ENCODE measurements at places on chromosomes 5 and 9.

DNA sequence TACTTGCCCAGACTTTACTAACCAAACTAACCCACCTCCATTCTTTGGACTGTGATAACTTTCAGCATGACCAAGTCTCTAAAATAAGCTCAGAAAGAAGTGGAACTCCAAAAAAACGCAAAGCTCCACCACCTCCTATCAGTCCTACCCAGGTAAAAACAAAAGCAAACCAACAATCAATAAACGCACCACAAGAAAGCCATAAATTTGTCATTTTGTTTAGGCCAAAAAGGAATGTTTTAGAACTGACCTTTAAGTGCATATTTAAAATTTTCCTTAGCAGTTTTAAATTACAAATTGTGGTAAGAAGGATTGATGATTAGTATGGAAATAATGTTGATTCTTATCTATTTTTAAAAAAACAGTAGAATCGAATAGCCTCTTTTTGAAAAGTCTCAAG, 25.5 kb upstream of the TTC23L start:
- DNase-seq, result no peak

GRCh38 chr9:110933350-110934001, 104.8 kb downstream of the LPAR1 start:
- no peak for DNase-seq

DNA sequence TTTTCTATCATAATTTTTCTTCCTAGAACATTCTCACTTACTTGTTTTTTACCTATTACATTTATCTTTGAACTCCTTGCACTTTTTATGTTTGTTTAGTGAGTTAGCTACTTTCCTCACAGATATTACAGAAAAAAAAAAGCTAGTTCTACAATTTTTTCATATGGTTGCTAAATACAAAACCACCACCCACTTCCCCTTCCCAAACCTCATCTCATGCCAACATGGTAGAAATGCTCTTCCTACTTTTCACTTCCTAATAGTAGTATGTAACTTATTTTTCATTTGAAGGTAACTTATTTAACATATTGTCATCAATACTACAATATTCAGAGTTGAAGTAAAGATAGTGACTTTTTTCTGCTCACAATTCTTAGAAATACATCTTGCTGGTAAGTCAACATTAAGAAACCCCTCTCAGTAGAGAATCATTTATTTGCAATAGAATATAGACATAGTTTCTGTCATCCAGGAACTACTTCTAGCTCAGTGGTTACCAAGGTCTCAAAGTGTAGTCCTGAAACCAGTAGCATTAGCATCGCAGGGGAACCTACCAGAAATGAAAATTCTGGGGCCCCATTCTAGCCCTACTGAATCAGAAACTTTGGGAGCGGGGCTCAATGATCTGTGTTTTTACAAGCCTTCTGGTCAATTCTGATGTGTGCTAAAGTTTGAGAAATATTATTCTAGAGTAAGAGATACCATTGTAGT, 1124.6 kb downstream of the DTWD2 start:
- no peak for DNase-seq

DNA sequence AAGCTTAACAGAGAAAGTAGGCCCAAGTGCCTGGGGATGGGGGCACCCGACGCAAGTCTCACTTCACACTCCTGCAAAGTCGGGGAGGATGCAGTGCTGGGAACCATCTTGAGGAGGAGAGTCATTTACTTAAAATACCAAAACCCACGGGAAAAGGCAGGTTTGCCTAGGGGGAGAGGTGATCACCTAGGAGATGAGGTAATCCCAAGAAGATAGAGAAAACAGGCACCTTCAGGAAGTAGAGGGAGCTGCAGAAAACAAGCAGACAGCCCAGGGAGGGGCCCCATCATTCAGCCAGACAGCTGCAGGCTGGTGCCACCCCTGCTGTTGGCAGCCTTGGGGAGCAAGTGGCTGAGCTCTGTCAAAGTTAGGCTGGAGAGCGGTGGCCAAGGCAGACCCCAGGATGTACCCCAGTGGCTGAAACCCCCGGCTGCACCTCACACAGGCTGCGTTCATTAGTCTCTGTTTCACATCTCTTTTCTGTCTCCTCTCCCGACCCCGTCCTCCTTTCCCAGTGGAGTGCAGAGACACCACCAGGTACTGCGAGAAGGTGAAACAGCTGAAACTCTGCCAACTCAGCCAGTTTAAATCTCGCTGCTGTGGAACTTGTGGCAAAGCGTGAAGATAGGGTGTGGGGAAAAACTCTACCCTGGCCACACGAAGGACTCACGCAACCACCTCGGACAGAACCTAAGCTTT, 124.9 kb downstream of the SAXO1 start:
- DNase-seq, result no peak

- no peak for DNase-seq
Observed at GRCh38 chr5:62342476-62342837, 36.5 kb downstream of the KIF2A start.

DNA sequence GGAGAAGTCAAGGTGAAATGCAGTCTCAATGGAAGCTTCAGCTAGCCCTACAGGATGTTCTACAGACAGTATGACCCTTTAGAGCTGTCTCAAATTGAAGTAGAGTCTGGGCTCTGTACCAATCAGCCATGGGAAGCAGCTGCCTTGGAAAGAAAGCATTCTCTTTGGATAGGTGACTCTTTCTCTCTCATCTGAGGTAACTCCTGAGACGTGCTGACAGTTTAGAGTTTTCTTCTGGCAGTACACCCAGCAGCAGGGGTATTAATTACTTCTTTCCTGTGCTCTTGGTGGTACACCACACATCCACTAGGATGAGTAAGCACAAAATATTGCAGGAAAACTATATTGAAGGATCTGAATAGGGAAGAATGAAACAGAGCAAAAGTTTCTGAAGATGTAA, 329.6 kb upstream of the RGMB start:
- DNase-seq, result no peak

- DNase-seq, result no peak
Observed at GRCh38 chr5:35904443-35905132, 33.8 kb downstream of the CAPSL start.

GRCh38 chr9:32344551-32345182, 39.8 kb upstream of the ACO1 start:
- DNase-seq, result peak; percentile 61

GRCh38 chr9:20219437-20219836, 402.9 kb downstream of the MLLT3 start:
- DNase-seq, result no peak

DNA sequence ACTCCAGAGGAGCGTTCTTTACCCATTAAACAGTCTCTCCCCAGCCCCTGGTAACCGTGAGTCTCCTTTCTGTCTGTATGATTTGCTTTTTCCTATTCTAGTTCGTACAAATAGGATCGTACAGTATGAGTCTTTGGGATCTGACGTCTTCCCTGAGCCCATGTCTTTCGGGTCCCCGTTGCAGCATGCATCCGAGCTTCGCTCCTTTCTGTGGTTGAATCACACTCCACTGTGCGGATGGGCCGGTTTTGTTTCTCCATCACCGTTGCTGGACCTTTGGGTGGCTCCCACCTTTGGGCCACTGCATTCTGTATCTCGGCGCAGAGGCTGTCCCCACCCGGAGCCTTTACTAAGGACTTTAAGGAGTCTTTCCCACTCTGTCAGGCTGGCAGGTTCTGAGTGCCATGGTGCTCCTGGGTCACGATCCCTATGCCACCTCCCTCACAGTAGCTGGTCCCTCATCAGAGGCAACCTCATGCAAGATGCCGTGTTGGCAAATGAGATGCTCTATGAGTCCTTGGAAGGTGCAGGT, 145.7 kb upstream of the COL5A1 start:
- no peak for DNase-seq

DNA sequence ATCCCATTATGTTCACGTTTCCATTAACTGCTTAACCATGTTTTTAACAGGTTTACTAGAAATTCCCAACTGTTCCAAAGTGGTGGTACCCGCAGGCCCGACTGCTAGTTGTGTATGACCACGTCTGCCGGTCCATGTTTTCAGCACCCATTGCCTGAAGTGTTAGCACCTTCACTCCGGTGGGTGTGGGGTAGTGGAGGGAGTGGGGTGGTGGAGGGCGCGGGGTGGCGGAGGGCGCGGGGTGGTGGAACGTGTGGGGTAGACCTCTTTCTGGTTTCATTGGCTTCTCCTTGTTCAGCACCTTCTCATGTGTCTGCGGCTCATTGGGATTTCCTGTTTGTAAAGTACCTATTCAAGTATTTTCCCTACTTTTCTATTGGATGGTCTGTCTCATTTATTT, 37.7 kb downstream of the TPPP start:
- DNase-seq, result no peak

GRCh38 chr5:18433336-18433735, 799.1 kb downstream of the TAF11L14 start:
- DNase-seq, result no peak

DNA sequence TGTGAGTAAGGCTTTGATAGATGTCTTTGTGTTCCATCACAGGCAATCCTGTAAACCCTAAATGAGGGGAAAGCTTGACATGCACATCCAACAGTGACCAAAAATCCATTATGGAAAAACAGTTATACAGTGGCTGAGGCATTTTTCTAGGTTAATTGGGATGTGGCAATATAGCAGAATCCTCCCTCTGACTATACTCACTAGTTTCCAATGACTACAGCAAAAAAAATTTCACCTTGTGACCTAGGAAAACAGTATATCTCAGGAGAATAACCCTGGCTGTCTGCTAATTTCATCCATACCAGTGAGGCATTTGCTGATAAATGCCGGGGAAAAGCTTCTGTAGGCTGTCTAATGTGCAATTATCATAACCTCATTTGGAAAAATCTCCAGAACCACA, 49.9 kb upstream of the SNCAIP start:
- DNase-seq, result no peak

GRCh38 chr5:138620663-138621224, 45.5 kb upstream of the HSPA9 start:
- DNase-seq, result no peak

- DNase-seq, result peak; percentile 48
Observed at GRCh38 chr5:38715696-38716095, 130.1 kb upstream of the OSMR start.

- DNase-seq, result no peak
Observed at GRCh38 chr5:59126708-59127573, 544.1 kb downstream of the RAB3C start.

DNA sequence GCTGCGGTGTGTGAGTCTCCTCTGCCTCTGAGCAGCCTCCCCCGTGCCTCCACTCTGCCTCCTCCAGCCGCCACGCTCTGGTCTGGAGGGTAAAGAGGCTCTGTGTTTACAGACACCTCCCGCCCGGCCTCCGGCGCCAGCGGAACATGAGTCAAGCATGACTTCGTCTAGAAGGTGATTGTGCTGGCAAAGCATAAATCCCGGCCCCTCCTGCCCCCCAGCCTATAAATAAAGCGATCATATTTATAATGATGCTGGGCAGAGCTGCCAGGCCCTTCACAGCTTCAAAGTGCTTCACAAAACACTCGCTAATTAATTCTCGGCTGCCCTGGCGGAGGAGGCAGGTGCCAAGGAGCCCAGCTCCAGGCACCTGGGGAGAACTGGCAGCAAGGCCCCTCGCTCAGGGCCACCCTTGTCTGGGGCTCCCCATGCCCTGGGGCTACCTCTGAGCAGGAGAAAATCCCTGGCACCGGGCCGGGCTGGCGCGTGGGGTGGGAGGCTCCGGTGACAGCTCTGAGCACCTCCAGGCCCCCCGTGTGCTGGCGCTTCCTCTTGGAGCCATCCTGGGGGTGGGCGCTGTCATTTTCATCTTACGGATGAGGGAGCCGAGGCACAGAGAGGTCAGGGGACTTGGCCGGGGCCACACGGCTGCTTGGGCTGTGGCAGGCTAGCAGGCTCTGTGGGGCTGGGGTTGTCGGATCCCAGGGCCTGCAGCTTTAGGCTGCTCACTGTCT, 87.8 kb downstream of the RXRA start:
- no peak for DNase-seq

GRCh38 chr5:98713856-98714255, 59.6 kb upstream of the RGMB start:
- DNase-seq, result no peak

GRCh38 chr5:57665146-57665936, 182.7 kb upstream of the ACTBL2 start:
- no peak for DNase-seq

DNA sequence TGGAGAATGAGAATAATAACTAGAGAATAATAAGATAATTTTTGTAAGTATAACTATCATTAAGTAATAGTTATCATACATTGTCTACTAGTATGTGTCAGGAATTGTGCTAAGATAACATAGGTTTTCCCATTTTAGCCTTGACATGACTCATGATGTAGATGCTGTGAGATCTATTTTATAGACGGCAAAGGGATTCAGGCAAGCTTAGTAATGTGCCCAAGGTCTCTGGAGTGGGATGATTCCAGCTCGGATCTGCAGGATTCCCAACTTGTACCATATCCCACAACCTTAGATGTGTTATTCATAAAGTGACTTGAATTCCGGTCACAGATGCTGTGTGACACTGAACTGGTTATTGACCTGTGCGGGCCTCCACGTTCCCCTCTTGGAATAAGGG, 51.5 kb downstream of the IL31RA start:
- DNase-seq, result no peak
